CD4-positive, alpha-beta T cell treated with Interleukin-12 subunit alpha and Interleukin-12 subunit beta, for 1 hour (primary cell): ENCODE measurements at places on chromosomes 3 and 15.

DNA sequence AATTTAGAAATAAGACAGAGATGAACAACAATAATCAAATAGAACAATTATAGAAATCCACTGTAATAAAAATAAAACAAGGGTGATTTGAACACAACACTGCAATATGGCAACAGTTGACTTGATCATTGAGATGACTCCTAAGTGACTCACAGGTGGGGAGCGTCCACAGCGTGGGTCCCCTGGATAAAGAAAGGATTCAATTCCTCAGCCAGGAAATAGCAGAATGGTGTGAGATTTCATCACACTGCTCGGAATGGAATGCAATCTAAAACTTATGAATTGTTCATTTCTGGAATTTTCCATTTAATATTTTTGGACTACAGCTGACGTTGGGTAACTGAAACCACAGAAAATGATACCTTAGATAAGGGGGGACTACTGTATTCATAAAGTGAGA lies 82.0 kb downstream of the CNTN3 start:
- DNase-seq: no peak

GRCh38 chr3:8882642-8883041 lies 80.6 kb downstream of the RAD18 start:
- DNase-seq: no peak

GRCh38 chr3:42503251-42503924 lies 945 bp downstream of the VIPR1 start:
- DNase-seq: no peak

- DNase-seq: no peak
Observed at GRCh38 chr15:74855857-74856256, 12.9 kb upstream of the ULK3 start.

DNA sequence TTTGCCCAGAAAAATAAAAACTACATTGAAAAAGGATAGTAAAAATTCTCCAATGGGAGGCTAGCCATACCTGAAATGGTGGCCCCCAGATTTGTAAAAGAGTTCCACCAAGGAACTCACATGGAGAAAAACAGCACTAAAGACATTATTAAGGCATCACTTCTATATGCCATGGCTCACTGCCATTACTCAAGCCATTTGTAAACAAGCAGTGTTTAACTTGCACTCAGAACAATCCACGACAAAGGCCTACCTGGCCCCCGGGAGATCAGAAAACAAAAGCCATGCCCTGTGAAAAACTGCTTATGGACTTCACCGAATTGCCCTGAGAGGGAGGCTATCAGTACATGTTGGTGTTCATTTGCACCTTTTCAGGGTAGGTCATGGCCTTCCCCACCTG lies 19.6 kb downstream of the CCR8 start:
- no peak for DNase-seq

DNA sequence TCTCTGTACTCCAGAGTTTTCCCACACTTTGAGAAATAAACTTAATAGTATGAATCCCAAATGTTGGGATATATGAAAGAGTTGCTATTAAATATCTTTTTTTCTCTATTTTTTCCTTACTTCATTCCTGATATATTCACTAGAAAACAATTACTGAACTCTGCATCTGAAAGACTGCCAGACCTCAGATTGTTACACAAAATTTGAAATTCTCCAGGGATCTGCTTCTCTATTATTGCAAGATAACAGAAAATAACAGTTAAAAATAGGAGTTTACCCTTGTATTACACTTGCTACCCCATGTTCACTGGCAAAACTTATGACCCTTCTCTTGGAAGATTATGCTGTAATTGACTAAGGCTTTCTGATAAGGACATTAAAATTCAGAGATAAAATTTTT lies 11.7 kb upstream of the P3H2 start:
- DNase-seq: no peak

DNA sequence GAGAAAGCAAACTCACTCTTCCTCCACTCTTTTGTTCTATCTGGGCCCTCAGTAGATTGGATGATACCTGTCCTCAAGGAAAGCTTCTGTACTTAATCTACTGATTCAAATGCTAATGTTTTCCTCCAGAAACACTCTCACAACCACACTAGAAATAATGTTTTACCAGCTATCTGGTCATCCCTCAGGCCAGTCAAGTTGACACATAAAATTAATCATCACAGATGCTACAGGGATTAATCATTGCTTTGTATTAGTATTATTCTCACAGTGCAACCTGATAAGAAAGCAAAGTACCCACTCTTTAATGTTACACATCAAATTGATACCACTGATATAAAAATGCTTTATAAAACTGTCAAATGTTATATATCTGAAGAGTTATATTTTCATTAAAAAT lies 52.9 kb upstream of the ARL6 start:
- DNase-seq: no peak

DNA sequence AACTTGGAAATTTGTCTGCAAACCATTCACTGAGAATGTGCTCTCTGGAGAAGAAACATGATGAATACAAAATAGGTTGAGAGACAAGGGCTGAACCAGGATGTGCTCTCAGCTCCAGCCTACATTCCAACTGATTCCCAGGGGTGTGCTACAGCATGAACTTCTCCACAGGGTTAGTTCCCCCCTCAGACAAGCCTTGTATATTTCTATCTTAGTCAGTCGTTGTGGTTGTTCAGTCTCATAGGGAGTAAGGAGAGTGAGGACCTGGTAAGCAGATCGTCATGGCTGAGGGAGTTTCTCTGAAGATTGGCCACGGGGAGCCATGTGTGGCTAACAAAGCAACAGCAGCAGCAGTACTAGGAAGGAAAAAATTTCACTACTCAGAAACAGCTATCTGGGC lies 919.7 kb upstream of the CADM2 start:
- DNase-seq: no peak

DNA sequence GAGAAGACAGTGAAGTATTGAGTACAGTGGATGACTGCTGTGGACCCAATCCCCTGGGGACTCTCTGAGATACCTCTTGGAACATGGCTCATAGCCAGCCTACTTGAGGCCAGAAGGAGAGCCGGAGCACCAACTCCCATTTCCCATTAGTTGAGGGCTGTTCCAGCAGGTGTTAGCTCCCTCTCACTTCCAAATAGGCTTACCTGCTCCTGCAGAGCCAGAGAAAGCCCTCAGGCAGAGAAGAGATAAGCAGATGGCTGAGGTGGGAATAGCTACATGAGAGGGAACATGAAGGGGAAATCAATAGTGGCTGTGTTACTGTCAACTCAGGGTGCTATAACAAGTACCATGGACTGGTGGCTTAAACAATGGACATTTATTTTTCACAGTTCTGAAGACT lies 4.6 kb upstream of the CCK start:
- DNase-seq: no peak

DNA sequence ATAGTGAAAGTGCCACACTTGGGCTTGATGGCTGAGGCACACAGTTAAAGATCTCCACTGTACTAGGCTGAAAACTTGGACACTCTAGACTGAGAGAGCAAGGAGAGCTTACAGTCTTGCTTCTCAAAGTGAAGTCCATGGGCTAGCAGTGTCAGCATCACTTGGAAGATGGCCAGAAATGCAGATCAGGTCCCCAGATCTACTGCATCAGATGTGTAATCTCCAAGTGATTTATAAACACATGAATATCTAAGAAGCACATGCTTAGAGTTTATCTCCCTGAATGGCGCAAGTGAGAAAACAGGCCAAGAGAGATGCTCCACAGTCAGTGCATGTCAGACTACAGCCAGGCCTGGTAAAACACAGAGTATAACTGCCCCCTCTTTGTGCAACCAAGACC lies 308.6 kb downstream of the CLSTN2 start:
- no peak for DNase-seq

GRCh38 chr3:107599772-107600145 lies 77.0 kb downstream of the BBX start:
- no peak for DNase-seq

GRCh38 chr3:133329626-133330025 lies 70.2 kb upstream of the BFSP2 start:
- no peak for DNase-seq

DNA sequence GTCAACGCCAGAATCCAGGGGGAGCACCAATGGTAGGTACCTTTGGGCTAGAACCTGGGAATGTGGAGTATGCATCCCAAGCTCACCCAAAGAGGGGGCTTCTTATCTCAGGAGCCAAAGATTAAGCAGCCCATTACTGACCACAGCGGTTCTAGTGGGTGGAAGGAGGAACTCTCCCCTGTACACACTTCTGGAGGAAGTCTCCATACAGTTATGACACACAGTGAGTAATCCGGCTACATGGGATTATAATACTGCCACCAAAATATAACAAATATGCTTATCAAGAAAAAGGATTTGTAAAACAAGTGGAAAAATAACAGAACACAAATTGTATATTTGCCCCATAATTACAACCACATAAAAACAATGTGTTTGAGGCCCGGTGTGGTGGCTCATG lies 8.4 kb downstream of the MYO1E start:
- no peak for DNase-seq

GRCh38 chr3:117645561-117646242 lies 936.1 kb downstream of the TUSC7 start:
- no peak for DNase-seq

DNA sequence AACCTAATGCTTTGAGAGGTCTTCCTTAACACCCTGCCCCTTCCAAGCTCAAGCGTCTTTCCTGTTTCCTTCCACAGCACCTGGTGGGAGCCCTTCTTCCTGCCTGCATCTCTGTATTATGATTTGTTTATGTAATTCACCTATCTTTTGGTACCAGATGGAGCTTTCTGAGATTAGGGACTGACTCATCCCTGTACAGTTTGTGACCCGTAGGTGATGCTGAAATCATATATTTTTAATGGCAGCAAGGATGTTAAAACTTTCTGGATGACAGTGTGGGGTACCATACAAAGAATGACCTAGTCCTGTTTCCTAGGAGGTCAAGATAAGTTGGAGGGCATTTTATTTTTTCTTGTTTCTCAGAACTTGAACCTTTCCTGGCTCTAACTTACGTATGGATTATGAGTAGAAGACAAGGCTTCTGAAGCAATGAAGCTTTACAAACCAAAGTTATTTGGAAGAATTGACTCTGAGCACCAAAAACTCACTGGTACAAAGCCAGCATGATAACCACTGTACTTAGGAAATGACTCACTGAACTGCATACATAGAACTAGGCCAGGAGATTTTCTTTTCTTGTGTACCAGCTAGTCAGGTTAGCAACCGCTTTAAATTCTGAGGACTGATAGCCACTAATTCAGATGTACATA lies 46.6 kb downstream of the HHLA2 start:
- DNase-seq: no peak
